Choroid plexus epithelial cell (primary cell): ENCODE measurements at places on chromosomes 6 and 20.

DNA sequence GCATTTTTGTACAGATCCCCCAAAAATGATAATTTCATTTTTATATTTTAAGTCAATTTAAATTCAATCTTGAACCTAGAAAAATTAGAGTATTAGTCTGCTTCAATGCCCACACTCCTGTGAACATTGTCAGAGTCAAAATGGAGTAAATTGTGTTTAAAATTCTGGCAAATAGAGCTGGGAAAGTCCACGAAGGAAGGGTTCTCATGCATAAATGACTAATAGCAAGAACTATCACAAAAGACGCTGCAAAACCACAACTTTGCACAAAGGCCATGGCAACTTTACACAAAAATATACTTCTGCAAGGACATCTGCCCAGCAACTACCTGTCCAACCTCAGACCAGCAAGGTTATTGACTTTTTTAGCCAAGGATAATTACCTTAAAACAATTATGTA, 203.2 kb upstream of the SMLR1 start:
- peak; percentile 72 for DNase-seq

- DNase-seq, result no peak
These were observed 55.7 kb downstream of the PPP1R14C start for GRCh38 chr6:150198532-150198931.

- DNase-seq, result no peak
These were observed 339.6 kb upstream of the CITED2 start for GRCh38 chr6:139713900-139714506.

DNA sequence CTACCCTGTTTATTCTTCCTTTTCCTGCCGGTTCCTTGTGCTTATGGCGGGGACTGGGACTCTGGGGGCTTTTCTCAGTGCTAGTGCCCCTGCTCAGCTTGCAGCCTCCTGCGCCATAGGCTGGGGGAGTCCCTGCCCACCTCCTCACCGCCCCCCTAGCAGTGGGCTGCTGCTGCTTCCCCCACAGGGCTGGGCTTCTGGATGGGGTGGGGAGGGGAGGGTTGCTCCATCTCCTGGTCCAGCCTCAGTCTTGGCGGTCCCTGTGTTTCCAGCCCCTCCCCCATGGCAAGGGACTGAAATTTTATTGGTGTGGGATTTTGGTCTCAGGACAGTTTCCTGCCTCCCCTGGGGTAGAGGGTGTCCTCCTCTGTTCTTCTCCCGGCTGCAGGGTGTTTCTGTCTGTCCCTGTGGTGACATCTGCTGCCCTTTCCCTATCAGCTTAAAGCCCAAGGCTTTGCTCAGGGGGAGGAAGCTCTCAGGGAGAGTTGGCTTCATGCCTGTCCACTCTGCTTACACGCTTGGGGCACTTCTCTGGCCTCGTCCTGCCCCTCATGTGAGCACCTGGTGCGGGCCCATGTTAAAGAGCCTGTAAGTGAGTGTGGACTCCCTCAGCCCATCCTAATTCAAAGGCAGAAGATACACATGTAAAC, 100.6 kb downstream of the HIVEP1 start:
- peak; percentile 15 for DNase-seq

DNA sequence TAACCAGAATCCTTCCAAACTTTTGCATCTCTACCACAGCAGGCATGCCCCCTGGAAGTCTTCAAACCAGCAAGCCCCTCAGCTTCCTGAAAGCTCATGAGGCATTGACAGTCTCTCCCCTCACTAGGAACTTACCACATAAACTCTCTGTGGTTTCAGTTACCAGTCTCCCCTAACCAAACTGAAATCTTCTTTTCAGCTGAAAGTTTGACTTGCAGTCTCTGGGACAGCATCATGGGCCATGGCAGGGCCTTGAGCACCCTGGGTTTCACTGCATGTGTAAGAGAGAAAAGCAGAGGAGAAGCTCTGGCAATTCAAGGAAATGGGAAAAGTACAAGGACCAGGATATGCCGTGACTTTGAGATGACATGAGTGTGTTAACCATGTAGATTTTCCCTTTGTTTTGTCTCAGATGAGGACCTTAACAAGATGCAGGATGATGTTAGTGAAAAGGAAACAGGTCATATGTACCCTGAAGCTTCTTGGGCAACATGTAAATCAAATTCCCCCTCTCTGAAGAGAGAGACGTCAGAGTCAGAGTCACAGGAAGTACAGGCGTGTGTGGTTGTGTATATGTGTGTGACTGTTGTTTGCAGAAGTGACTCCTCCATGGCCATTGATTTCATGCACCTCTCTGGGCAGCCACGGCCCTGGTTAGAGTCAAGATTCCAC, 106.3 kb downstream of the TNFRSF21 start:
- no peak for DNase-seq

DNA sequence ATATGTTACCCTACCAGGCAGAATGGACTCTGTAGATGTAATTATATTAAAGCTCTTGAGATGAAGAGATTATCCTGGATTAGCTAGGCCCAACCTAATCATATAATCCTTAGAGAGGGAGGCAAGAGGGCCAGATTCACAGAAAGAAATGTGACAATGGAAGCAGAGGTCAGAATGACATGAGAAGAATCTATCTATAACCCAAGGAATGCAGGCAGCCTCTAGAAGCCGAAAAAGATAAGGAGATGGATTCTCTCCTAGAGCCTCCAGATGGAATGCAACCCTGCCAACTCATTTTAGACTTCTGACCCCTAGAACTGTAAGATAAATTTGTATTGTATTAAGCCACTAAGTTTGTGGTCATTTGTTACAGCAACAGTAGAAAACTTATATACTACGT, 12.3 kb downstream of the PXT1 start:
- peak; percentile 41 for DNase-seq

DNA sequence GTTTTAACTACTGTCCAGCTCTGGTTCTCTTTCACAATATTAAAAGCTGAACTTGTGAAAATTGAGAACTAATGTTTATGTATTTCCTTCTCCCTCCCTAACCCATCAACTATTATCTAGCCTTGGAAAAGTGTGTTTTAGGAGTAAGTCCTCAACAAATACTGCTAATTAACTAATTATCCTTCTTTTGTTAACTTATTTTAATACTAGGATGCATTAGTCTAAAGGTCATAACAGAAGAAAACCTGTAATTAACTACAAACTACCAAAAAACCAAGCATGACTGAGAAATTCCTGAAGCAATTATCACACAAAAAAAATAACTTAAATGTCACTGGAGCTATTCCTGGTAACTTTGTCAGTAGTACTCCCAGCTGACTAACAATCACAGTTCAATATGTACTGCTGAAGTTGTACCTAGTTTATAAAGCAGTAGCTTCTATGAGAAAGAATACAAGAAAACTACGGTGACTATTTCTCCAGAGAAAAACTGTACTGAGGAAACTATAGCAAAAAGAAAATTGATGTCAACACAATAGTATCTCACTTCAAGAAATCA, 301.9 kb downstream of the LAMA2 start:
- no peak for DNase-seq

DNA sequence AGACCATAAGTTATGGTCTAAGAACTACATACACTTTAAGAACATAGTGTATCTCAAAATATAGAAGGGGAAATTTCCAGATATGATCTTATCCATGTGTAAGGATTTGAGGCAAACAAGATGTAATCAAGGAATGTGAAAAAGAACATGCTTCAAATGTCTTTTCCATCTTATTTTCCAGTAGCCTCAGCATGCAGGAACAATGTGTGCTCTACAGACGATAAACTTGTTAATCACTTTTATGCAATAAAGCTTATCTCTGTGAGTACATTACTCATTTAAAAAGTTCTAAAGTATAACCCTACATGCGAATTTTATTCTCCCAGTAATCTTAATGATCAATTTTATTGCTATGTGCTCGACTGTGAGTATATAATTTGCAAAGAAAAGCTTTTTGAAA, 185.2 kb downstream of the ALDH8A1 start:
- no peak for DNase-seq

GRCh38 chr6:156502969-156503504, 274.1 kb upstream of the ARID1B start:
- DNase-seq, result no peak

DNA sequence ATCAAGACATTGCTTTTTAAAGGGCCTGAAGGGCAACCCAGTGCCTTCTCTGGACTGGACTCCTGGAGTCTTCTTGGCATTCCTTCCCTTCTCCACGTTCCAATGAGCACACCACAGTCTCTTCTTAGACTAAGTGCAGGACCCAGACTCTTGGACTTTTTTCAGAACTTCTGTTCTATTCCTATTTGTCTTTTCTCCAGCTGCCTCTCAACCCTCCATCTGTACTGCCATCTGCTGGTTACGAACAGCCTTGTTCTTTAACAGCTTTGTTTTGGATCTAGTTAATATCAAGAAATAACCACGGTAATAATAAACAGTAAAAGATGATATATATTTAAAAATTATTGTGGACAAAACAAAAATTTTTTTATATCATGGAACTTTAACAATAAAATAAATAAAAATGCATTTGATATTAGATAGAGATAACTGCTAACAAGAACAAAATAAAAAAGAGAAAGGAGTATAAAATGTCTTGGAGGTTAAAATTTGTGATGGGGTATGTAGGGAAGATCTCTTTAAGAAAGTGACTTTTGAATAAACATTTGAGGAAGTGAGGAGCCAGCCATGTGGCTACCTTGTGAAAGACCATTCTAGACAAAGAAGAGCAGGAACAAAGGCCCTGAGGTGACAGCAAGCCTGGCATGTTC, 105.1 kb upstream of the HCRTR2 start:
- DNase-seq, result peak; percentile 79

- peak; percentile 17 for DNase-seq
These were observed 512.3 kb downstream of the HDGFL1 start for GRCh38 chr6:23081701-23082100.

GRCh38 chr6:113653275-113653674, 203.9 kb upstream of the MARCKS start:
- no peak for DNase-seq

DNA sequence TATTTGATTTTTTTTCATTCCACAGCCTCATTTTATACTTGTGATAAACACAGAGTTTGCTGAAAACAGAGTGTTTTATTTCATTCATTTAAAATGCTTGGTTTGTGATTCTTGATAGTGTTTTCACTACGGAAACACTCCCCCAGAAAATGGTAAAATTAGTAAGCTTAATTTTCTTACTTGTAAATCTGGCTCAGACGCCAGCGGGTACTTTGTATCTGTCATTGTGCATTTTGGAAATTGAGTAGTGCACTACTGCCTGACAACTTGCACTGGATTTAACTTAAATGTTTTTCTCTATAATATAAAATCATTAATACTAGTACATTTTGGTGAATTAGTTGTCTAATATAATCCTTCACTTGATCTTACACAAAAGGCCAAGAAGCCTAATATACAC, 37.0 kb upstream of the HINT3 start:
- no peak for DNase-seq

DNA sequence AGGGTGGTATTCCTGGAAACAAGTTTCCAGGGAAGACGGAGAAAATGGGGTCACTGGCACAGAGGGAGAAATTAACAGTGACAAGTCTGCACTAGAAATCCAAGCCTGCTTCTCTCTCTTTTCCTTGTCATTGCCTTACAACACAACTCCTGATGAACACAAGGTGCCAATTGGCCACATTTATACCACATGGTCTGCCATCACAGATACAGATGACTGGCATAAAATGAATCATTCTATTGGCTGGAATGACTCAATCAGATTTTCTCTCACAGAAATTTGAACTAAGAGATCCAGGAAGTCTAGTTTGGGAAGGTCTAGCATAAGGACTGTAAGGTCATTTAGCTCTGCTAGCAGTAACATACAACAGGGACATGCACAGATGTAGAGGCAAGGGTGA, 190.3 kb downstream of the LINC00237 start:
- no peak for DNase-seq

GRCh38 chr20:10376270-10377075, 57.5 kb downstream of the MKKS start:
- DNase-seq, result peak; percentile 55

DNA sequence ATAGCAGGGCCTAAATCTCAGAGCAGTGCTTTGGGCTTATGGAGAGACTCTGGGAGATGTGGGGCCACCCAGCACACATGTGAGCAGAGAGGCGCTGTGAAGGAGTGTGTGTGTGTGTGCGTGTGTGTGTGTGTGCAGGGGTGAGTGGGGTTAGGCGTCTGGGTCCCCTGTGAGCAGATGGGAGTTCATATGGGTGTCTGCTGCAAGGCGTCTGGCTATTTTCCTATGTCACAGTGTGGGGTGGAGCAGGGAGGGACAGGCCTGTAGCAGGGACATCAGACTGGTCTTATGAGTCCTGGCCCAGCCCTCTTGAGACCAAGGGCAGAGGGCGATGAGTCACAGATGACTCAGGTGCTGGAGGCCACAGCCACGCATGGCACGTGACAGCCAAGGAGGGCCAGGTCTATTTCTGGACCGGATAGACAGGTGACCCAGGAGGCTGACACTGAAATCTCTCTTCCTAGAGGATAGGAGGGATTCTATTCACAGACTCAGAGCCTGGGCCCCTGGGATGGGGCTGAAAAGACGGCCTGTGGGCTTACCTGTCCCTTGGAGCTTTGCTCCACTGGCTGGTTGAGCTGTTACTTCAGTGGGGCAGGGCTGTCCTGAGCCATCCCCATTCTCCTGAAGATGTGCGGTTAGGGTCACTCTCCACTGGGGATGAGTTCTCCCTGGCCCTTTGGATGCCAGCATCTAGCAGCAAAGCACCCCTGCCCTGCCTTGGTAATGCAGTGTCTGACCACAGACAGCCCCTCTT, 28.9 kb downstream of the VEGFA start:
- DNase-seq, result peak; percentile 56
